NCI-H1417 treated with DMSO at 0.1 percent for 48 hours (cell line): ENCODE measurements at places on chromosomes 3 and 15.

DNA sequence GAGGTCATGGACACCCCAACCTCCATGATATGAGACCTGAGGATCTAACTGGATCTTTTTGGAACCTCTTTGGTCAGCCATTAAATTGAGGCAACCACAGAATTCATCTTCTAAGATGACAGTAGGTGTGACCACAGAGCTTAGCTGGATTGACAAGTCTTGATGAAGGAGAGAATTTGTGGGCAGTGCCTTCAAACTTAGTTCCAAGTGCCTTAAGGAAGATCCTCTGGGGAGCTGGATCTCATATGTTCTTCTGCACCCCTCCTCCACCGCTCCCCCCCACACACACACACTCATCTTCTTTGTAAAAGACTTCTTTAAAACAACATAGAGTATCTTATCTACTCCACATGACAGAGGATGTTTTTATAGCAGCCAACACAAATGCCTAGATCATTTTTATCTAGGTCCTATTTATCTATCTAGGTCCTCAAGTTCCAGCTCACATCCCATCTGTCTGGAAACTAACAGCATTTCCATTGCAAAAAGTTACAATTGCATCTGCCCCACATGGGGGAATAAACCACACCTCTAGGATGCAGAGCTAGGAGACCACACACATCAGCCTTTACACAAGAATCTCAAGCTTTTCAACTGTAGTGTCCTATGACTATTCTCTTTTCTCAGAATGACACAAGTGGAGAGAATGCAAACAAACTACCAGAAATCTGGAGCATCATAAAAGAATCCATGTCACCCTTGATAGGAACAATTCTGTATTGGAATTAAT is 37.4 kb downstream of the WWTR1 start:
- DNase-seq, result no peak

DNA sequence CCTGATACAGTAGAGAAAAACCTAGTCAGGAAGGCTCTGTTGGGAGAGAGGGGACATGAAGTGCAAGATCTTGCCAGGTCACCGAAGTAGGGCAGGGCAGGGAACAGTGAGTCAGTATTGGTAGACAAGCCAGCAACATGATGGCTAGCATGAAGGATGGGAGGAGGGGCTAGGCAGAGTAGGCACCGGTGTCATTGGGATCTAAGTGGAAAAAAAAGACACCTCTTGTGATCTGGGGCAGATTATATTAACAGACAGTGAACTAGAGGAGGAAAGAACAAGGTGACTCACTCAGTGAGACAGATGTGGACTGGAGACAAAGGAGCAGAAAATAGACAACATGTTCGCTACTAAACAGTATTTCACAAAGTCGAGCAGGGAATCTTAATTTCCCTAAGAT is 149.2 kb upstream of the SLC24A5 start:
- DNase-seq, result no peak

GRCh38 chr15:38154837-38155236 is 97.8 kb upstream of the SPRED1 start:
- DNase-seq, result no peak

GRCh38 chr3:189685860-189686259 is 54.7 kb downstream of the TP63 start:
- DNase-seq, result no peak

DNA sequence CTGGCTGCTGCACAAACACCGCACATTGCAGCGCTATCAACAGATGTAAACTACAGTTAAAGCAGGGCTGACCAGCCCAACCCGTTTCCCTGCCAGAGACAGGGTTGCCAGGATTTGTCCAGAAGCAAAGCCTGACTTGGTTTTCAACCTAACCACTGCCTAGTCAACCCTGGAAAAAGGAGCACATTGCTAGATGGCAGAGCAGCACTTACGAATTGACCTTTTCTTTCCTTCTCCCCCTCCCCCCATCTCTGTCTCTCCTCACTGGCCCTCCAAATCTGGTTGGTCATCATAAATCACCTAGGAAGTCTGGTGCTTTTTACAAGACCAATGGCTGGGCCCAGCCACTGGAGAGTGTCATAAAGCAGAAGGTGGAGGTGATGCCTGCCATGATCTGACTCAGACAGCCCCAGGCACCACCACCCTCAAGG is 51.3 kb downstream of the ABCC5 start:
- no peak for DNase-seq

DNA sequence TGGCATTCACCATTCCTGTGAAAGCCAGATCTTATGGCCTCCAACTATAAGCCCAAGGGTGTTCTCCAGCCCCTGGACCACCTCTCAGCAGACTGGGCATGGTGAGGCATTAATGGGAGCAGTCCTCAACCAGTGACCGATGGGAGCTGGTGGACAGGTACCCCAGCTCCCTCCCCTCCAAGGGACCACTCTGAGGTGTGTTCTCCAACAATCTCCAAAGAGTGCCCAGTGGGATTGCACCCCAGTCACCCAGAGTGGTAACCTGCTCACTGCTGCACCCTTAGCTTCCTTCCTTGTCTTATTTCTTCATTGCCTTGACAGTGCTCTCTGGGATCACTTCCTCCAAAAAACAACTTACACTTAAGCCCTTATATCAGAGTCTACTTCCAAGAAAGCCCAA is 8.2 kb upstream of the ITGA11 start:
- DNase-seq, result no peak

DNA sequence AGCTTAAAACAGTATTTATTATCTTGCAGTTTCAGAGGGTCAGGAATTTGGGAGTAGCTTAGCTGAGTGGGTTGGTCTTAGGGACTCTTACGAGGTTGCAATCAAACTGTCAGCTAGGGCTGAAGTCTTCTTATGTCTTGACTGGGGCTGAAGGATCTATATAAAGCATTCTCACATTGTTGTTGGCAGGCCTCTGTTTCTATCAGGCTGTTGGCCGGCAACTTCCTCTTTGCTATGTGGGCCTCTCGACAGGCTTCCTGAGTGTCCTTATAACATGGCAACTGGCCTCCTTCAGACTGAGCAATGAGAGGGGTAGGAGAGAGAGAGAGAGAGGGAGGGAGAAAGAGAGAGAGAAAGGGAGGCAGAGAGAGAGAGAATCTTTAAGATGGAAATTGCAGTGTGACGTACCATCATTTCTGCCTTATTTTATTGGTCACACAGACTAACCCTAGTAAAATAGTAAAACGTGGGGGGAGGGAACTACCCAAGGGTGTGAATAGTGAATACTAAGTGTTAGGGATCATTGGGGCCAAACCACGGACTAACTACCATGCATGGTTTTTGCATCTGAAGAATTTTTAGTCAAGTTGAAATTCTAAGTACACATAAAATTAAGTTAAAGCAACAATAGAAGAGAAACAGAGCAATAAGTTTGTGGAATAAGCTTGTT is 16.1 kb downstream of the FGF7 start:
- DNase-seq, result no peak

- DNase-seq, result no peak
Measured at GRCh38 chr3:188595890-188596376, 442.0 kb downstream of the LPP start.

GRCh38 chr15:69064649-69065048 is 50.2 kb downstream of the NOX5 start:
- no peak for DNase-seq

- no peak for DNase-seq
Measured at GRCh38 chr3:101950510-101950909, 101.2 kb downstream of the NFKBIZ start.

- no peak for DNase-seq
Measured at GRCh38 chr15:64288577-64288976, 67.4 kb downstream of the CSNK1G1 start.

DNA sequence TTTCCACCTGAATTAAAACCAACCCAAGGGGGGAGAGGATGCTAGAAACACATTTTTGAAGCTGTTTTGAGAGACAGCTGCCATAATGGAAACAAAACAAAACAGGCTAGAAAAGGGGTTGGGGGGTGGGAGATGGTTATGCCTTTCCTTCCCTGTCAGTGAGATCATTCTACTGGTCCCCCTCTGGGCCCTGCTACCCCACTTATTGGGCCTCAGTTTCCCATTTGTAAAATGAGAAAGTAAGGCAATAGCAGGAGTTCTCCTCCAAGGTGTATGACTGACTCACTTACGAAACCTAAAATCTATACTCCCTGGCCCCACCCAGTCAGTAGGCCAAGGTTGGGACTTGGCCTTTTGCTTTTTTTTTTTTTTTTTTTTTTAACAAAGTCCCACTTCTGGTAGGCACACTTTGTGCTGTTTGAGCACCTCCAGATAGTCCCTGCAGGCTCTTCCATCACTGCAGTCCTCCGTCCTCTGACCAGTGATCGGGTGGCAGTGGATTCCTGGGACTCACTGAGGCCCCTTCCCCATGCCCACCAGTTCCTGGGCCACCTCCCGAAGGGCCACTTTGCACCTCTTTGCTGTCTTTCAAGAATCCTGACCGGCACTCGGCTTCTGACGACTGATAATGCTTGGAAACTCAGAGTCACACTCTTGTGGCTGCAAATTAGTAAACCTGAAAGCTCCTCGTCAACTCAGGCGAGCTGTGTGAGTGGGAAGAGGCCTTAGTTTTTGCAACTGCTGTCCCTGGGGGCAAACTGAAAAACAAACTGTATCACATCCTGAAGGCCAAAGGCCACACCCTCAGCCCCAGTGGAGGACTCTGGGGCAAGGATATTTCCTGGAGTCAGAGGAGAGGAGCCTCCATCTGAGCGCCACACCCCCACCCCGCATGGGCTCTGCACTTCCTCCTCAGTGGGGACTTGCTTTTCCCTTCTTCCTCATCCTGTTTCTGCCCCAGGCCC is 6.7 kb upstream of the PSTPIP1 start:
- no peak for DNase-seq

DNA sequence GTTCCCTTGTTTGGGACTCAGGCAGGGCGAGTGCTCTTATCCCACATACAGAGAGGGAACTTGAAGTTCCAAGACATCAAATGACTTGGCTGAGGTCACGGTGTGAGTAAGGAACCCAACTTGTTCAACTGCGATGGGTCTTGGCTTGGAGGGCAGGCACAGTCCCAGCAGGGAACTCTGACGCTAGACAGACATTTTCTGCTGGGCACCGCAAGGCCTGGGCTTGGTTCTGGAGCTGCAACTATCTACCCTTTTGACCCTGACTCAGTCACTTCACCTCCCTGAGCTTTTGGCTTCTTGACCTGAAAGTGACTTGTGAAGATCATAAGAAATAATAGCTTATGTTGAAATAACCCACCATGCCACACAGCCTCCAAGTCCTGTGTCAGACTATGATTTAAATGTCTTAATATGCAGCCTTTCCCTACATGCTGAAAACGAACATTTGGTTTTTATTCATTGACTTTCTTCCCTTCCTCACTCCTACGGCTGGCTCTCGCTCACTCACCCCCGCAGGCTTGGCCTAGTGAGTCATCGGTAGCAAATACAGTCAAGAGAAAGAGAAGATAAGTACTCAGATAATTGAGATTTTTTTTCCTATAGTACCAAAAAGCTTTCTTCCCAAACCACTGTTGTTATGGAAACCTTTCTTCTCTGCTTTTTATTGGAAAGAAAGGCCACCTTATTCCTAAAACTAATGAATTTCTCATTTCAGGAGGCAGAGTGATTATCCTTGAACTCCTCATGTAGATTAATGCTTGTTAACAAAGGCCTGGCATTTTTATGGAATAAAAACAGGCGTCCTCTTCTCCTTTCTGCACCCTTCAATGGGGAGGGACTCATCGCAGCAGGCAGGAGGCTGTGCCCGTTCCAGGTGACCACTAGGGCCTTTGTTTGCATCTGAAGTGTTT is 178.4 kb downstream of the ATP10A start:
- DNase-seq, result no peak

DNA sequence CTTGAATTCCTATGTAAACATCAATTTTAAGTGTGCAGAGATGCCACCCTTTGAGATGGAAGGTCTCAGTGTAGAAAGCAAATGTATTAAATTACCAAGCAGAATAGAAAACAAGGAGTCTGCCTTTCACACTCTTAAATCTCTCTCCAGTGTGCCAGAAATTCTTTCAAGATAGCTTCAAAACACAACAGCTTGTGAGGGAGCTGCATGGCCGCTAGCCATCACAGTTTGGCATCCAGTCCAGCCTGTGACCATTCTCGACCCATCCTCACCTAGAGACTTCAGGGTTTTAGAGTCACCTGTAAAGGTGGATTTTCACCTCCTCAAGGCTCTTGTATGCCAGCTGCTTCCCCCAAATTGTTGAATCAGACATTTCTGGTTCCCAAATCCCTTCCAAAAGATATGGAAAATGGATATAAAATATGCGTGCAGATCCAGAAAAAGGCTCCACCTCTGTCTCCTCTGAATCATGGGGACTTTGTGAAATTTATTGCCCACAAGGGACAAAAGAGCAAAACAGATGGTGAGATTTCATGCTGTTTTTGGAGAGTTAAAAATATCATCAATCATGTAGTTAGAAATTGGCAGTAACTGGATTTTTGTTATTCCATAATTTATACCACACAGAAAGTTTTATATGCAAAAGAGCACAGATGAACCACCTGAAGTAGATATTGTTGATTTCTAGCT is 114.2 kb upstream of the THRB start:
- no peak for DNase-seq

DNA sequence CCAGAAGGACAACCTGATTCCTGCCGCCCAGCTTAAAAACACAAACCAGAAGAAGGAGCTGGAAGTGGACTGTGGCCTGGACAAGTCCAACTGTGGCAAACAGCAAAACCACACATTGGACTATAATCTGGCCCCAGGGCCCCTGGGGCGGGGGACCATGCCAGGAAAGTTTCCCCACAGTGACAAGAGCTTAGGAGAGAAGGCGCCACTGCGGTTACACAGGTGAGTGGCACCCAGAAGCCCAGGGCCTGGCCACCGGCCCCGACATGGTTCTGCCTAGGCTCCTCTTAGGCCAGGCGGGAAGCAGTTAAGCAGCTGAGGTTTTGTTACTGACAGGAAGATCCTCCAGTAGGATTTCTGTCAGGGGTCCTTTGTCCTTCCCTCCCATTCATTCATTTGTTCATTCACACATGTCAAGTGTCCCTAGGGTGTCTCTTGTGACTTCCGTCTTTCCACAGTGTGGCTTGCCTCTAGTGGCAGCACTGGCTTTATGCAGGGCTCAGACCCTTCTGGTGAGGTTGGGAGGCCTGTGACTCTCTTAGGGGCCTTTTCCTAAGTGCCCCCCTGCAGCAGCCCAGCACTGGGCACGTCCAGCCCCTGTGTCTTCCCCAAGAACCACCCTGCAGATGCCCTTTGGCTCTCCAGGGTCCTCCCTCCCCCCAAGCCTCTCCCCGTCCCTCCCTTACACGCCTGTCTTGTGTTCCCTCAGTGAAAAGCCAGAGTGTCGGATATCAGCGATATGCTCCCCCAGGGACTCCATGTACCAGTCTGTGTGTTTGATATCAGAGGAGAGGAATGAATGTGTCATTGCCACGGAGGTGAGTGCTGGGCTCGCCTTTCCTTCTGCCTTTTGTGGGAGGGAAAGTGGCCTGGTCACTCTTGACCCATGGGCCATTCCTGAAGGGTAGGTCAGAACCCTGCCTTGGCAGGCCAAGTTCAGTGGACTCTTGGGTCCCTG is 7.8 kb downstream of the DLL4 start:
- no peak for DNase-seq

DNA sequence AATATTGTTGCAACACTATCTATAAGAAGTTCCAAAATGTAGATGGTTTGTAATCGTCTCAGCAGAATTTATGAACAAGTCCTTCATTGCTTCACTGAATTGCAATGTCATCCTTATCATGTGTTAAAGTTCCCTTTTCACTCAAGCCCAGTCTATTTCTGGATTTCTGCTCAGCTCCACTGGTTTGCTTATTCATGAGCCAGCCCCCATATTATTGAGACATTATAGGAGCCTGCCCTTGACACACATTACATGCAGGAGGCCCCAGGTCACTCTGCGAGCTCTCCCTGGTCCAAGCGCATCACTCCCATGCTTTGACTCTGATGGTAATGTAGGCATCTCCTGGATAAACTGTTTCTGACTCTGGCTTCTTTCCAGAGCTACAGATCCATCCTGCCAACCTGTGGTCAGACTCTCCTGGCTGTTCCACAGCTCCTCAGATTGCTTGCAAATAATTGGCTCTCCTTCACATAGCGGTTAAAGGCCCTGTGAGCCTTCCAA is 56.9 kb downstream of the ABTB1 start:
- no peak for DNase-seq
